ENCODE measurements at places on chromosomes 2 and 18.

DNA sequence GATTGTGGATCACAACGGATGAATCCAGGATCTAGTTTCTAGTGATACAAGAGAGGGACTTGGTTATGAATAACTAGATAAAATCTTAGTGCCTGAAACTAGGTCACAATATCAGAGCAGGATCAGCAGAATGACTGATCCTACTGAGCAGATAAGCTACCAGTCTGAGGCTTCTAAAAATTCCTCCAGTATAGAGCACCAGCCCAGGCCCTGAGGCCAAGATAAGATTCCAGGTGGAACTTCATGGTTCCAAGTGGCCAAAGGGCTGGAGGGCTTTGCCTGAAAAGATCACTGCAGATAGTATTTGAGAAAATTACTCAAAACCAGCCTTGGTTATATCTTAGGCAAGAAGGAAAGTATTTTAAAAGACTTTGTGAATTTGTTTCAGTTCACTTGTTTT, 162.4 kb downstream of the GREB1L start:
- no peak for DNase-seq

- no peak for DNase-seq
These were observed 132.0 kb upstream of the BOD1L2 start for GRCh38 chr18:57014772-57015413.

DNA sequence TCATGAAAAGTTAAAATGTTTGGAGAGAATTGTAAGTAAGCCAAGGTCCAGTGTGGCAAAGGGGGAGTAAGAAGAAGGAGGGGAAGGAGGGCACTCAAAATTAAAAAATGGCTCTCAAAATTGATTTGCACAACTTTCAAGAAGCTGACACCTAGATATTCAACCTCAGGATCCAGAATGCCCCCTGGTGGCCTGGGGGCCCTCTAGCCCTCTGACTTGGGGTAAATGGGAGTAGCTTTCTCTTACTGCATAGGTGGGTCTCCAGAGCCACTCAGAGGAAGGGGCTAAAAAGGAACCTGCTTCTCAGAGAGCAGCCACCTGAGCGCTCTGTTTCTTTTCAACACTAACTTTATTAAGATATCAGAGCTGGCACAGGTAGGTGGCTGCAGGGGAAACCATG, 968.5 kb downstream of the BCL11A start:
- no peak for DNase-seq

- no peak for DNase-seq
These were observed 10.4 kb upstream of the STON1 start for GRCh38 chr2:48519593-48519992.

- no peak for DNase-seq
These were observed 4.3 kb upstream of the SH3BP4 start for GRCh38 chr2:234947556-234947955.

- no peak for DNase-seq
These were observed 72.4 kb downstream of the MYCN start for GRCh38 chr2:16012626-16013358.

DNA sequence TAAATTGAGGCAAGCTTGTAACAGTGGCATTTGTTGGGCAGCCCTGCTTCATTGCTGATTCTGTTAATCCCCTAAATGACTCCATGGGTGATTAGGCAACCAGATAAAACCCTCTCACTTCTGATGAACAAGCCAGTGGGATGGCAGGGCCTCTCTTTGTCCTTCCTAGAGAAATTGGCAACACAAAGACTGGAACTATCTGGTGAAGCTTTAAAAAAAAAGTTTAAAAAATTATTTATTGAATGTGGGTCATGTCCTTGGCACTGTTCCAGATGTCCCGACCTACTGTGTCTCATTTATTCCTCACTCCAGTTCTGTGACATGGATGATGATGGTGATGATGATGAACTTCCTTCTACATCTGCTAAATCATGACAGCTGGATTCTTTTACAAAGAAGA, 30.8 kb downstream of the NRP2 start:
- DNase-seq, result no peak

DNA sequence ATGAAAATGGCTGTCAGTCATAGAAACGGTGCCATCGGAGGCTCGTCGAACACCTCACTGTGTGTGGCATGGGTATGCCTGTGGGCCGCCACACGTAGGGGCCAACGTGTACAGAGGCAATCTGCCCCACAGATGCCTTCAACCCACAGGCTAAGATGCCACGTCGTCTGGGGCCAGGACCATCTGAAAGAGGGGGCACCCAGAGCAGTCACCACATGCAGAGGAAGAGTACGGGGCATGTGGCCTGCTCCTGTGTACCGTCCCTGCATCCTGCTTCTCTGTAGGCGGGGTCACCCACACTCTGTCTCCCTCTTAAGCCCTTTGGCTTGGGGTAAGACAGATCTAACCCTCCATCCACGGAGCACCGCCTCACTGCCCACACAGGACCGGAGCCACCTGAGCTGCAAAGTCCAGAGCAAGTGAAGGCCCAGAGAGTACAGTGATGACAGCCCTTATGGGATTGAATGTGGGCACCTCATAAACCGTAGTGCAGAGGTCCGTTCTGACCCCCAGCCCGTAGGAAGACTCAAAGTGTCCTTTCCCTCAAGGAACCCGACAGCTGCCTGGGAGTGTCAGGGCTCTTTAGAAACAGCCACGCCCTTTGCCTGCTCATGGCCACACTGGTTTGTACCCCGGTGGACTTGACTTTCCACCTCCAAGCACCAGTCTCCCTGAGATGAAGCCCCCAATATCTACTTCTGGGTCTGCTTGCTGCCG, 66.2 kb downstream of the TWIST2 start:
- DNase-seq, result no peak

Measured in nucleus accumbens (tissue), 56 donors.